ENCODE measurements at places on chromosomes 13 and 19.

GRCh38 chr13:36766295-36766694 is 52.7 kb upstream of the RFXAP start:
- no peak for DNase-seq

DNA sequence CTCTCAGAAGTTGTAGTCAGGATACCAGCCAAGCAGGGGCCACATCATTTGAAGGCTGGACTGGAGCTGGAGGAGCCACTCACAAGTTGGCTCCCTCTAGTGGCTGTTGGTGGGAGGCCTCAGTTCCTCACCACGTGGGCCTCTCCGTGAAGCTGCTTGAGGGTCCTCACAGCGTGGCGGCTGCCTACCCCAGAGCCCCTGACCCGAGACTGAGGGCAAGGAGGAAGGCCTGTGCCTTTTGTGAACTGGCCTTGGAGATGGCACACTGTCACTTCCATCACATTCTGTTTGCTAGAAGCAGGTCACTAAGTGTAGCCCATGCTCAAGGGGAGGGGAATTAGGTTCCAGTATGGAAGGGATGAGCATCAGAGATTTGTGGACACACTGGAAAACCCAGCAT is 14.6 kb downstream of the GNA11 start:
- peak; percentile 78 for DNase-seq

- DNase-seq = no peak
Observed at GRCh38 chr13:90246687-90247345, 1100.7 kb upstream of the MIR17HG start.

DNA sequence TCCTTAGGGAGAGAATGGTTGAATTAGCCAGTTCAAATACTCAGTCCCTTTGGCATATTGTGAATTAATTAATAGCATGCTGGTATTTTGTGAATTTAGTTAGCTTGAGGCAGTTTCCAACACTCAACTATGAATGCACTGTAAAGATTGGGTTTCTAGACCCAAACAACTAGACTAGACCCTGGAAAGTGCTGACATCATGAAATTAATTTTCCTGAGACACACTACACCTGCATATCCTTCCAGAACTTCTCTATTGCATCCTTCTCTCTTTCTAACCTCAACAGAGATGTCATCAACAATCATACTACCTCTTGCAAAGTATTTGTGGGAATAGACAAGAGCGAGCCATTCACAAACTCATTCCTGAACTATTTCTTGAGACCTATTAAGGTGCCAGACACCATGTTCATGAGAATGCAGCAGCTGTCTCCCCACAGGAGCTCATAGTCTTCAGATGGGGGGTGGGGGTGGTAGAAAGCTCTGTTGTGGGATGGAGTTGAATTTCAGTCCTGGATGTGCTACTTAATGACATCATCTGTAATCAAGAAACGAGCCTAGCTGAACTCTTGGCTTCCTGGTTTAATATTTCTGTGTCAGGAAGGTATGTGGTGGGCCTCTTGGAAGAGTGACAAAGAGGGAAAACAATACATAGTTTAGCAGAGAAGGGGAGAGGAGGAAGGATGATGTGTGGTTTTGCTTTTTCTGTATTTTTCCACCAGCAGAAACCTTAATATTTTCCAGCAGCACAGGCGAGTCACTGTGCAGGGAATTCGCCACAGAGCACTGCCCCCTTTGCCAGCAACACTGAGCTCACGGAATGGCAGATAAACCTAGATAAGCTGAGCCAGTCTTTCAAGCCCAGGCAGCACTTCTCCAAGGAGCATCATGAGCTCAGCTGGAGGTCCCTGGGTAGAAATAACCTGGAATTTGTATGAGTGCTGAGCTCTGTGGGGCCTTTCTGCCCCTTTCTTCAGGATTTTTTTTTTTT is 53.1 kb upstream of the CYSLTR2 start:
- peak; percentile 16 for DNase-seq

DNA sequence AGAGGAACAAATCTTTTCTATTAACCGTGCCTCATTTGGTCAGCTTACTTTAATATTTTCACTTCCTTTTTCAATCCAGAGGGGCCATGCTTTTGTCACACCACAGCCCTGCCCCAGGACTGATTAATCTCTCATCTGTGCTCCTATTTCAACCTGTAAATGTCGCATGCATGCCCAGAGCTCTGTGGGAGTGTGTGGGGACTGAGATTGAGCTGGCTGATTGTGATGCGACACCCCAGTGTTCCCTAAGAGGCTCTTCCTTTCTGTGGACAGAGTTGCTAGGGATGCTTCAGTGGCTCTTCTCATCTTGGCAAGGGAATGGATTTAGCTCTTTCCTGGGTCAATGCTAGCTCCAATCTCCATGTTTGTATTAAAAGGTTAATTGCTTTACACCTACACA is 249.6 kb downstream of the TDRD3 start:
- DNase-seq = no peak

DNA sequence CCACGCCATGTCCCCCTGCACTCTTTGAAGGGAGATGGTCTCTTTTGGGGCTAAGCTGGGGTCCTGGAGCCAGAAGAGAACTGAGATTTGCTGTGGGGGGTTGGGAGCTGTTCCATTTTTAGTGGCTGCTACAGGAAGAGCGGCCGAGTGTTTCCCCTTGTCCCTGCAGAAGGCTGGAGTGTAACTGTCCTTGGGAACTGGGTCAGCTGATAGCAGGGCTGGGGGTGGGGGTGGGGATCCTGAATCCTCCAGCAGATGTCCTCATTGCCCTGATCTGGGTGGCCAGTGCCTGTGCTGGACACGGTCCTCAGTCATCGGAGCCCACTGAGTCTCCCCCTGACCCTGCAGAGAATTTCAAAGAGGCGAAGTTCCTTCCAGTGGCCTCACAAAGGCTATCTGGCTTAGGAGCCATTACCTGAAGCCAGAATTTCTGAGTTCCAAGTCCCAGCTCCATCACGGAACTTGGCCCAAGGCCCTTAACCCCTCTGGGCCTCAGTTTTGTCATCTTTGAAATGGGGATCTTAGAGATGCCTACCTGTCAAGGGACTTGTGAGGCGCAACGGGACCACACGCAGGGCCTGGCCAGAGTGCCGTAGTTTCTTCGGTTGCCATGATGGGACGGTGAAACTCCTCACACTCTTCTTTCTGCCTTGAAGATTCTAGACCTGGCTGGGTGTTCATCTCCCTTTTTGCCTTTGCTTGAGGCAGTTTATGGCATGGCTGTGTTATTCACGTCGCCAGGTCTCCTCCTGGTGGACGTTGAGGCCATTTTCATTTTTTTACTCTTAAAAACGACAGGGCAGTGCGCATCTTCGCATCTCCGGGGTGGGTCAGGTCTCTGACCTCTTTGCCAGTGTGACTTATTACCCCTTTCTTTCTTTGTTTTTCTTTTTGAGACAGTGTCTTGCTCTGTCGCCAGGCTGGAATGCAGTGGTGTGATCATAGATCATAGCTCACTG is 51.9 kb downstream of the DNM2 start:
- peak; percentile 29 for DNase-seq

- no peak for DNase-seq
Observed at GRCh38 chr13:43448605-43449336, 338.0 kb downstream of the ENOX1 start.

GRCh38 chr13:60617991-60618733 is 221.1 kb downstream of the TDRD3 start:
- DNase-seq = peak; percentile 72

DNA sequence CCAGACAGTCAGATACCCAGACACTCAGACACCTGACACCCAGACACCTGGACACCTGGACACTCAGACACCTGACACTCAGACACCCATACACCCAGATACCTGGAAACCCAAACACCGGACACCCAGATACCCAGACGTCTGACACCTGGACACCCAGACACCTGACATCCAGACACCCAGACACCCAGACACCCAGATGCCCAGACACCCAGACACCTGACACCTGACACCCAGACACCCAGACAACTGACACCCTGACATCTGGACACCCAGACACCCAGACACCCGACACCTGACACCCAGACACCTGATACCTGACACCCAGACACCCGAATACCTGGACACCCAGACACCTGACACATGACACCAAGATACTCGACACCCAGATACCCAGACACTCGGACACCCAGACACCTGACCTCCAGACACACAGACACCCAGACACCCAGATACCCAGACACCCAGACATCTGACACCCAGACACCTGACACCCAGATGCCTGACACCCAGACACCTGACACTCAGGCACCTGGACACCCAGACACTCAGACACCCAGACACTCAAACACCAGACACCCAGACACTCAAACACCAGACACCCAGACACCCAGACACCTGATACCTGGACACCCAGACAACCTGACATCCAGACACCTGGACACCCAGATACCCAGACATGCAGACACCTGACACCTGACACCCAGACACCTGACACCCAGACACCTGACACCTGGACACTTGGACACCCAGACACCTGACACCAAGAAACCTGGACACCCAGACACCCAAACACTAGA is 19.1 kb downstream of the C19orf12 start:
- DNase-seq = no peak

DNA sequence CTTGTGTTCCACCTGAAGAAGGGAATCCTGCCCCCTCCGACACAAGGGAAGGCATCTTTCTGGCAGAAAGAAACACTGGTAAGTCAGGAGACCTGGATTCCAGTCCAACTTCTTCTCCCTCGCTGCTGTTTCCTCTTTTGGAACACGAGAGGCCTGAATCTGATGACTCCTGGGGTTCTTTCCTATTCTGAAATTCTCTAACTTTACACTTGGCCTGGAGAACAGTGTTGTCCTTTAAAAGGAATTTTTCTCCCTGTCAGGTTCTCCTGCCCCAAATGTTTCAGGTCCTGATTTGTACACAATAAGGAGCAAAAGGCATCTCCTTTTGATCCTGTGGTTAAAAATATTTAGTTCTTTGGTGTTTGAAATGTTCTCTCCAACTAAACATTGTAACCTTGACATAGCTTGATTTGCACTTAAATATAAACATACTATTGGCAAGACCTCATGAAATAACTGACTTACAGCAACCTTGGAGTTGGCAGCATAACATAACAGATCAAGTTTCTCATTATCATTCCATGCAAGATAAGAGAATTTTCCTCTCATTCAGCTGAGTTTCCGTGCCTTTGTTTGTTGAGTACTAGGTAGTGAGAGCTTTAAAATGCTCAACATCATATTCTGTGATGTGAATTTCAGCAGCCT is 244.8 kb downstream of the COG6 start:
- DNase-seq = no peak

DNA sequence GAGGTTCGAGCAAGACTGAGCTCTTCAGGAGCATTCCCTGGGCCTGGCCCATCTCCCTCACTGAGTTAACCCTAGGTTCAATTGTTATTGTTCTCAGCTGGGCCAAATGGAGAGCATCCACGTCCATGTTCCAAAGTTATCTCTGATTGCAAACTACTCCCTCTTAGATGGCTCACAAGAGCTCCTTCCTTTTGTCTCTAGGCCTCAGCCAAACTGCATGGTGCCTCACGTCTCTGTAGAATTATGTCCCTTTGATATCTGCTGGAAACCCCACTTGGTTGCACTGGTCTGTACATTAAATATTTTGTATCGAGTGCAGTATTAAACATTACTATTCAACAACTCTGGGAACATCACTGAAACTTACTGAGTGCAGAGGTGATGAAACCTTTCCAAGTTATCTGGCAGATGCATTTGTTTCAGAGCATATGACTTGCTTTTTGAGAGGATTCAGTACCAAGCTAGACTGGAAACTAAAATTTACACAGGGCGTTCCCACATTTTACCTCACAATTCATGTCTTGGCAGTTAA is 38.1 kb downstream of the DOCK9 start:
- no peak for DNase-seq

GRCh38 chr13:23828086-23828485 is 61.1 kb downstream of the MIPEP start:
- no peak for DNase-seq

DNA sequence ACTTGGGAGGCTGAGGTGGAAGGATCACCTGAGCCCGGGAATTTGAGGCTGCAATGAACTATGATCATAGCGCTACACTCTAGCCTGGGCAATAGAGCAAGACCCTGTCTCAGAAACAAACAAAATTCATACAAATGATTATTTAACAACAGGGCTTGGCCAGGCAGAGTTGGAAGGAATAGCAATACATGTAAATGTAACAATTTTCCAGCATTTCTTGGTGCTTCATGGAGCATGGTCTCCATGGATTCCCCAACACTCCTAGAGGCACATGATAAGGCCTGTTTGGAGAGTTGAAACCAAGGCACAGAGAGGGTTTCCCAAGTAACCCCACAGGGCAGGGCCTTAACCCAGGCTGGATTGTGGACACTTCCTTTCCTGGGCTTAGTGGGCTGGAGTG is 10.2 kb downstream of the INSL3 start:
- DNase-seq = no peak

DNA sequence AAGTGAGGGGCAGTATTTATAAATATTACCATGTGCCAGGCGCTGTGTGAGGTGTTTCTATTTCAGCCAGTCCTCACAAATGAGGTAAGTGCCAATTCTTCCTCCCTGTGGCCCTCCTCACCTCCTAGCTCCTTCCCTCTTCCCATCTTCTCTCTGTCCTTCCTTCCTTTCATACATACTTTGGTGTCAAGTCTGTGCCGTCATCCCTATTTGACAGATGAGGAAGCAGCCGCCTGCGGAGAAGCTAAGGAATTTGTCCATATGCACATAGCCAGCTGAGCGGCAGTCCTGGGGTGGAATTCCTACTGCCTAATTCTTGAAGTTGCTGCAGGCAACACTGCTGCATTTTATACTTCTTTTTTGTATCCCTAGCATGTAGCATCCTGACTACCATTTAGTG is 150.8 kb downstream of the B3GLCT start:
- no peak for DNase-seq

- DNase-seq = peak; percentile 89
Observed at GRCh38 chr19:41998246-41999020, 4.4 kb upstream of the ATP1A3 start.

DNA sequence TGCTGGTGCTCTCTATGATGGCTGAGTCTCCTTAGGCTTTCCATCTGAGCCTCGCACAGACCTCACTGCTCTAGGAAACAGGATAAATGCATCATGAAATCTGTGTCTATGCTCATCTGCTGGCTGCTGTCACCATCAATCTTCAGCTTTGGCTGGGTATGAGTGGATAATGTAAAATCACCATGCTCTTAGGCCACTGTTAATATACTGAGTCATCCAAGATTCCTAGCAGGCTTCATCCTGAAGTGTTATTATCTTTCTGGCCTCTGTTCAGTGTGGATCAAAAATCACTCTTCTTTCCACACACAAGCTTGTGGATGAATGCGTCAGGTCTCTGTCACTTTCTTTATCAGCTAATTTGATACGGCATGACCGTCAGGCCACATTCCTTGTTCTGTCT is 317.4 kb downstream of the NALCN start:
- no peak for DNase-seq

DNA sequence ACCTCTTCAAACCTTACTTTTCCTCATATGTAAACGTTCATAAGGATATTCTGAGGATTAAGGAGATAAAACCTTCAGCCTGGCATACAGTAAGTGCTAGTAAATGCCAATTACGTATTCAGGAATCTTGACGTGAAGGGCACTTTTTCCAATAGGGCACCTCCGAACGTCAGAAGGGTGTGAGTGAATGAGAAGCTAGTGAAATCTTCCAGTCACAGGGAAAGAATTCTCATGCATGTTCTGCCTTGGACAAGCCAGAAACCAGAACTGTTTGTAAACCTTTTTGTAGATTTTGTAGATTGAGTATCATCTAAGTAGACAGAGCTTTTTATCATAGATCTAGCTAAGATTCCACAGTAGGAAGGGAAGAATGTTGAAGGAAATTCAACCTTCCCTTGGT is 16.5 kb downstream of the DGKH start:
- DNase-seq = no peak

Measured in GM03348 (cell line).